ENCODE measurements at places on chromosomes 12 and 14.

GRCh38 chr12:12582193-12582881, 19.7 kb upstream of the DUSP16 start:
- peak; percentile 50 for DNase-seq

DNA sequence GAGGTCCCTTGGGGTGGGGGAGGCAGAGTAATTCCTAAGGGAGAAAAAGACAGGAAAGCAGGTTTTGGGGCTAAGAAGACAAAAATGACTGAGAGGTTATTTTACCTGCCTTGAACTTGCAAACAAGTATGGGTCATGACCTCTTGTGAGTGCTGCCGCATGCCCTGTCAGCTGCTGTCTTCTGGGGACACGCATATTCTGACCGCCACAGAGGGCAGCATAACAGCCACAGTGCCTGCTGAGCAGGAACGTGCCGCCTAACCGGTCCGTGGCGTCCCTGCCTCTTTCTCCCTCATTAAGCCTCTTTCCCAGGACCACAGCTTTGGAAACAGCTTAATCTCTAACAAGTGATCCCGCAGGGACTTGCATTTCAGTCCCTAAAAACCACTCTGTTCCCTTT, 51.3 kb upstream of the KCNA1 start:
- peak; percentile 22 for DNase-seq

- no peak for DNase-seq
Observed at GRCh38 chr12:52093346-52093745, 13.8 kb downstream of the SMIM41 start.

DNA sequence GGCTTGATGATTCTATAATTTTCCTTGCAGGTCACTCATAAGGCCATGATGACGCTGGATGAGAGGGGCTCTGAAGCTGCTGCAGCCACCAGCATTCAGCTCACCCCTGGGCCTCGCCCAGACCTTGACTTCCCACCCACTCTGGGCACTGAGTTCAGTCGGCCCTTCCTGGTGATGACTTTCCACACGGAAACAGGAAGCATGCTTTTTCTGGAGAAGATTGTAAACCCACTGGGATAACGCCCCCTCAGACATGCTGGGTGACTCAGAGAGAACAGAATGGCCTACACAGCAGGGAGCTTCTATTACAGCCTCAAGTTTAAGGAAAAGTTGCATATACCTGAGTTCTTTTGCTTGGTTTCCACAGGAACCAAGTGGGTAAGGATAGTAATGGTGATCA, 34.3 kb downstream of the SERPINA3 start:
- DNase-seq, result no peak

DNA sequence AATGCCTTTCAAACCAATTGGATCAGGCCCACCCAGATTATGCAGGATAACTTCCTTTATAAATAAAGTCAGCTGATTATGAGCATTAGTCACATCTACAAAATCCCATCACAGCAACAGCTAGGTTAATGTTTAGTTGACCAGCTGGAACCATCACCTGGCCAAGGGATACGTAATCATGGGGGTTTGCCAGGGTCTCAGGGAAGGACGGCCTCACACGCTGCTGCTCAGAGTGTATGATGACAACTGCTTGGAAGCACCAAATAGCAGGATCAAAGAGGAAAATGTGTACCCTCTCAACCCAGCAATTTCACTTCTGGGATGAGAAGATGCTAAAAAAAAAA, 162.6 kb downstream of the SLC15A4 start:
- no peak for DNase-seq

- peak; percentile 23 for DNase-seq
Observed at GRCh38 chr12:101773650-101774162, 34.4 kb upstream of the SYCP3 start.

- DNase-seq, result no peak
Observed at GRCh38 chr14:54366736-54367735, 29.8 kb upstream of the CDKN3 start.

DNA sequence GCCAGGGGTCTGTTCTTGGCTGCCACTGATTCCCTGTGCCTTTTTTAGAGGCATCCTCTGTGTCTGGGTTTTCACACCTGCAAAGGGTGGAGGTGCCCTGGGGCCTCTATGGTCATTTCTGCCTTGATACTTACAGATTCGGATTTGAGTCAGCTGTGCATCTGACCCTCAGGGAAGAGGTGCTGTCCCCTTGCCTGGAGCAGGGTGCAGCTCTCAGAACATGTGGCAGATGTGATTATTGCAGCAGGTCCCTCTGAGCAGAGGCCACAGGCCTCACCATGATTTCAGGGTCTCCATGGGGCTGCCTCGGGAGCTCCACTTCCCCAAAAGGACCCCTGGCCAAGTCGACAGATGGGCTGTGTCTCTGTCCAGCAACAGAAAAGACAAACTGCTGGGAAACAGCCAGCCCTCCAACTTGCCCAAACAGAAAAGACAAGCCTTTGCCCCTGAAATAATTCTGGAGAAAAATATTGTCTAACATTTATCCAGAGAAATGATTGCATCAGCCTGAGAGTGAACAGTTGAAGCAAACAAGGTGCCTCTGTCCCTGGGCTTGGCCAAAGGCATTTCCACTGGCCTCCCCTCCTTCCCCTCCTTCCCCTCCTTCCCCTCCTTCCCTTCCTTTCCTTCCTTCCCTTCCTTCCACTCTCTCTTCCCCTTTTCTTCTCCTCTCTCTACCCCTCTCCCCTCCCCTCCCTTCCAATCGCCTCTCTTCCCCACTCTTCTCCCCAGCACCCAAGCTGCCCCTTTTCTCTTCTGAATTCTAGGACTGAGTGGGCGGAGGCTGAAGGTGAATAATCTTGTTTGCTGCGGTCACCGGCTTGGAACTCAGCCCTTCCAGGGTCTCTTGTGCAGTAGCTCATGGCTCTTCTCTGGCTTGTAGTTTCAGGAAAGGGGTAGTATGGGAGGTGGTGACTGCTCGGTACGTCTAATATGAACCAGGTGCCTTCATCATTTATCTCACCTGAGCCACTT, 676 bp downstream of the SERPINA3 start:
- no peak for DNase-seq

GRCh38 chr12:6249580-6249979, 49.4 kb downstream of the CD9 start:
- no peak for DNase-seq

- no peak for DNase-seq
Observed at GRCh38 chr14:22386924-22387775, 201.9 kb downstream of the DAD1 start.

DNA sequence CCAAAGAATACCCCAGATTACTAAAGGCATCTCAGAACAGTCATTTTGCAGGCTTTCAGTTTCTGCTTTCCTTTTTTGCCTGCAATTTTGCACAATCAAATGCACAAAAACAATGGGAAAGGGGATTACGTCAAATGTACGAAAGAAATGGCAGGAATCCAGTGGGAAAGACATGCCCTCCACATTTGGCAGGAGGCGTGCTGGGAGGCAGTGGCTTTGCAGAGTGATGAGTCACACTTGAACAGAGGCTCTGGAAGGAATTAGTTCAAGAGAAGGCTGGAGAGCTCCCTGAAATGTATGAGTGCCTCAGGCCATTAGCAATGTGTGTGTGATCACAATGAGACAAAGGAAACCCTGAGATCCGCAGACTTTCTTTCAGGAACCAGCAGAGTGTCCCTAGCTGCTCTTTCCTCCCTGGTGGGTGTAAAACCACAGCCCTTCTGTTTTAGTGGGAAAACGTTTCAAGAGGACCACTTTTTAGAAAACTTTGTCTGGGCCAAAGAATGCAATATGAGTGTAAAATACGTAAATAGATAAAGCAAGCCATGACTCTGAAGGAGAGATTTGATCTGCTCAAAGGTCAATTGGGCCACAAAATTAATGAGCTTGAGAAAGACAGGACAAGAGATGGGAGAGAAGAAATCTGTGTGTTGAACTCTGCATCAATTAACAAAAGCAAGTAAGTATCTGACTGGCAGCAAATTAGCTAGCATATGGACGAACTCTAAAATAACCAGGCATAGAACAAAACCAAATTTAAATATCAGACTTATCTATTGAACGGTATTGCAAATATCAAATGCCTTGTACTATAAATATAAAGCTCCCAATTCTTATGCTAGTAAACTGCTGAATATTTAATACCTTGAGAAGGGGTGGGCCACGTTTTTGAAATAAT, 155.4 kb upstream of the PDE3A start:
- no peak for DNase-seq

- no peak for DNase-seq
Observed at GRCh38 chr12:118480235-118480634, 103.9 kb downstream of the SUDS3 start.

GRCh38 chr14:80627745-80628144, 313.8 kb downstream of the CEP128 start:
- DNase-seq, result no peak

DNA sequence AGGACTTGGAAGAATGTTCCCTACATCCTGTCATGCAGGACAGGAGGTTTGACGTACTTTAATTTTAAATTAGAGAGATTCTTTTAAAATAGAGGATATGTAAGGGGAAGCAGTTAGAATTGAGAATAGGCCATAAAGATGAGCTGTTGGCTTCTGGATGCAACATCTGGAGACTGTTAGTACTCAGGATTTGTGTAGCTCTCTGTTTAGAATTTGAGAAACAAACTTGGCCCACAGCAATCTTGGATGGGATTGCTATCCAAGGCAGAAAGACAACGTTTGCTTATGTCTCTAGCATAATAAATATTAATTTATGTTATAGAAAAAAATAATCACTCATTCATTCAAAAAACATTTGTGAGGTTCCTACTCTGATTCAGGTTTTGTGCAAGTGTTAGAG, 398.4 kb upstream of the NOVA1 start:
- no peak for DNase-seq

GRCh38 chr12:94789510-94790225, 139.3 kb upstream of the TMCC3 start:
- DNase-seq, result no peak

- DNase-seq, result no peak
Observed at GRCh38 chr14:88258021-88258420, 65.0 kb downstream of the KCNK10 start.

DNA sequence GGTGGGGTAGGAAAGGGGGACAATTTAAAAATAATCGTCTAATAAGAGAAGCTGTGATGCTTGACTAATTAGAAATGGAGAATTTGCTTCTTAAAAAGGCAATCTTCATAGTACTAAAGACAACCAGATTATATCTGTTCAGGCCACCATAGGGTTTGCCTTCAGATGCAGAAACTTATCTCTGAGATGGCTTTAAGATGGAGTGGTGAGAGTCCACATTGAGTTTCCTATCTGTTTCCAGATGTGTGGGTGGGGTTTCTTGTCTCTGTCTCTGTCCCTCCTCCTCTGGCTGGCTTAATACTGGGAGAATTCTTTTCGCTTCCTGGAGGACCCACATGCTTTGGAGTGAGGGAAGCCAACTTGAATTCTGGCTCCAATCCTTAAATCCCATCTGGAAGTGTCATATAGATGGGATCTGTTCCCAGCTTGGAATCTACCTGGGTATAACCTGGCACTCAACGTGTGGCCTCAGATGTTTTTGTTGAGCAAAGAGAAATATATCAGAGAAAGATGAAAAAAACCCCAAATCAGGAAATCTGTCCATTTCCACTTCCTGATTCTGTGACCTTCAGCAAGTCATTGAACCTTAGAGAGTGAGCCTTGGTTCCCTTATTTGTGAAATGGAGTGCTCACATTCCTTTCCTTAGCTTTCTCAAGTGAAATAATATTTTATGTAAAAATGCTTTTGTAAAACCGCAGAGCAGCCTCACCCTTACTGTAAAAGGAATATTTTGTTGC, 66.4 kb downstream of the CHST11 start:
- DNase-seq, result no peak

DNA sequence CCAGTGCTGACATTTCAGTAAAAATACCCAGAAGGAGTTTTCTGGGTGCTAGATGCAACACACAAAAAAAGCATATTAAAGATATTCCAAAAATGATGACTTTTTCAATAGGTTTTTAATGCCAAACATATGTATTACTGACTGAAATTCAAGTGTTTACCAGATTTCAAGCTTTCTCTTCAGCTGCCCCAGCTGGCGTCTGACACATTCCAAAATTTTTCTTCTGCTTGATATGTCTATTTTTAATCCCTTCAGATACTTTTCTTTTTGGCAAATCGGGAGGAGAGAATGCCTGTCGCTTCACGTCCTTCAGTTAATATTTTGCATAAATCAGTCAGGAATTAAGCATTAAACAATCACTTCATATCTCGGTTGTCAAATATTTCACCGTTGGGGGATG, 7.1 kb upstream of the CCDC60 start:
- DNase-seq, result no peak

DNA sequence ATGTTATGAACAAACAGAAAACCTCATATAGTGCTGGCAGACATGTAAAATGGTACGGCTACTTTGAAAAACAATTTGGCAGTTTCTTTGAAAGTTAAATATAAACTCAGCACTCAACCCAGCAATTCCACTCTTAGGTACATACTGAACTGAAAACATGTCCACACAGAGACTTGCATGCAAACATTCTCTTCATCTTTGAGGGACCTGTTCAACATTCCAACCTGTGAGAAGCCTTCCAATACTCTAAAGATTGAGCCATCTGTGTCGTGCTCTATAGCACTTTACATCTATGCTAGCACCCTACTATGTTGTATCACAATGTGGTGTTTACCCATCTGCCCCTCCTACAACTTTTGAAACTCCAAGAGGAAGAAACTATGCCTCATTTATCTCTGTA, 79.3 kb downstream of the DNAI7 start:
- no peak for DNase-seq

- DNase-seq, result no peak
Observed at GRCh38 chr14:100732766-100733100, 6.0 kb downstream of the DLK1 start.

- DNase-seq, result no peak
Observed at GRCh38 chr14:65933400-65934069, 521.0 kb downstream of the FUT8 start.

DNA sequence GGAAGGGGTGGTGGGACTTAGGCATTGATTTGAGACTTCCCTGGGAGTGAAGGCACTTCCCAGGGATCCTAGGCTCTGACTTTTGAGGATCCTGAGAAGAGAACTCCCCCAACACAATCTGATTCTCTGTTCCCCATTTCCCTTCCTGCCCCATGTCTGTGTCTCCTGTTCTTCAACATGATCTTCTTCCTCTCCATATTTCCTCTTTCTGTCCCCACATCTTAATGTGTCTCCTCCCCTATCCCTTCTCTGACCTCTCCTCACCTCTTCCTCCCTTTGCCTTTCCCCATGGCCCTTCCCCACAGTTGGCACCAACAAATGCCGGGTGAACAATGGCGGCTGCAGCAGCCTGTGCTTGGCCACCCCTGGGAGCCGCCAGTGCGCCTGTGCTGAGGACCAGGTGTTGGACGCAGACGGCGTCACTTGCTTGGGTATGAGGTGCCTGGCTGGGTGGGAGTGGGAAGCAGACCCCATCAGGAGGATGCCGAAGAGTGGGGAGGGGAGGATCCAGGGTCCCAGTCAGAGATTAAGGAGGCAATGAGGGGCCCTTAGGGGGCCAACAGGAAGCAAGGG, 15.2 kb upstream of the LRP1-AS start:
- no peak for DNase-seq

GRCh38 chr14:62692490-62693106, 352.7 kb downstream of the KCNH5 start:
- no peak for DNase-seq

DNA sequence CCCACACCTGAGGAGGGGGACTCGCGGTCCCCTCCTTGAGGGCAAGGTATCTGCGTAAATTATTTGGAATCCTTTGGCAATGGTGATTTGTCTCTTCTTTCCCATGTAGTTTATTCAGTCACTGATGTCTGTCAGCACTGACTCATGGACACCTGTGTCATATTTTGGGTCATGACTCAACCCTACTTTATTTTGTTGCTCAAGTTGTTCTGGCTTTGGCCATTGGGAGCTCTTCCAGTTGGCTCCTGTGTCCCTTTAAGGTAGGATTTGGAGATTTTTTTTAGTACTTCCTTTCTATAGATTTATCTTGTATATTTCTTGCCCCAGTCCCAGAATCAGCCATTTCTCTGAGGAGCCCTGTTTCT, 47.4 kb upstream of the C14orf180 start:
- no peak for DNase-seq

- no peak for DNase-seq
Observed at GRCh38 chr14:32417956-32418552, 89.0 kb downstream of the AKAP6 start.
